RWPE1 (cell line): ENCODE measurements at places on chromosomes 1 and 21.

- DNase-seq = no peak
Observed at GRCh38 chr1:19709260-19709793, 44.7 kb downstream of the HTR6 start.

- DNase-seq = no peak
Observed at GRCh38 chr1:236242568-236242967, 39.2 kb downstream of the ERO1B start.

- DNase-seq = no peak
Observed at GRCh38 chr1:170665629-170666028, 1.7 kb downstream of the PRRX1 start.

GRCh38 chr1:99119188-99119587 lies 114.5 kb upstream of the PLPPR5 start:
- no peak for DNase-seq

DNA sequence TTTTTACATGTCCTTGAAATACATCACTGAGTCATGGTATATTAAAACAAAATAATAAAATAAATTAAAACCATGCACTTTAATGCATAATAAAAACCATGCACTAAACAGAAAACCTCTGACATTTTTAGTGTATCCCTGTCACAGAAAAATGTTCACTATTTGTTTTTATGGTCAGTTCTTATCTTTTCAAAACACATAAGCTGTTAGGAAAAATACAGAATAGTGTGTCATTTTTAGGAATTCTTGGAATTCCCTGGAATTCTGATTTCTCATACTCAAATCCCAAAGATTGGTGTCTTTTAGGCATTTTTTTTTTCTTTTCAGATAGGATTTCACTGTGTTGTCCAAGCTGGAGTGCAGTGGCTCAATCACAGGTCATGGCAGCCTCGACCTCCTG lies 25.1 kb upstream of the TINAGL1 start:
- DNase-seq = no peak

DNA sequence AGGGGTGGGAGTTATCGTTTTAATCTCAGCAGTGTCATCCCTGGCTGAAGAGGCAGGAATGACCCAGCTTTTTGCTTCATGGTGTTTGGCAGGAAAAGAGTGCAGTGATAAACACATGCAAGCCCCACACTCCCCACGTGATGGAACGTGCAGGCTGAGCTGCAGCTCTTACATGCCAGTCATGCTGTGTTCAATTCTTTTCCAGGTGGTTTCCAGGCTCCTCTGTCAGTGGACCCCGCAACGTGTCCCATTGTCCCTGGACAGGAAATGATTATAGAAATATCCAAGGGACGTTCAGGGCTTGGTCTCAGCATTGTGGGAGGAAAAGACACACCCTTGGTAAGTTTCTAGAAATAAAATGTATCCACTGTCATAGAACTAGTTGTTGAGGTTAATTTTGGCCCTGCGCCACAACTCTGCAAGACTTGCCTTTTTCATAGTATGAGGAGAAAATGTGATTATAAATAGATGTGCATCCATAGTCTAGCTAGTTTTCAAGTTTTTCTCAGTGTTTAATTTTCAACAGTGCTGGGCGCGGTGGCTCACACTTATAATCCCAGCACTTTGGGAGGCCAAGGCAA lies 110.2 kb upstream of the L1TD1 start:
- no peak for DNase-seq
